ENCODE measurements at places on chromosomes 6 and 20.

- peaks cover 15% of the 10 kb centered on the region for H3K36me3 ChIP-seq
- H3K4me1 ChIP-seq: no peaks in the 10 kb centered on the region
- H3K27me3 ChIP-seq: no peaks in the 10 kb centered on the region
- no peak overlapping the region for H3K27ac ChIP-seq
- no peak overlapping the region for H3K4me3 ChIP-seq
Measured at GRCh38 chr6:88807622-88808021, 155.8 kb downstream of the RNGTT start.

DNA sequence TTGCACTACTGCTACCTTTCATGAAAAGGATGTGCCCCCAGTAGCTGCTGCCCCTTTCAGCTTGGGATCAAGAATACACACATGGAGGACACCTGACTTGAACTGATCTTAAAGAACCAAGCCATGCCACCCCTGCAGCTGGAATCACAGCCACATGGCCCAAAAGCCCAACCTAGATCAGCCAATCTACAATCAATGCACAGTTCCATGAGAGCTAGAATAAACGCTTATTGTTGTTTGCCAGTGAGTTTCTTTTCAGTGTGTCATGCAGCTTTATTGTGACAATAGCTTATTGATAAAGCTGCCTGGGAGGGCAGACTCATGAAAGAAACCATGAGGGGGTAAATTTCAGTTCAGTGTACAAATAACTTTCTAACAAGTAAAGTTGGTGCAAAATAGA, 397.7 kb downstream of the PTPRT start:
- no peak overlapping the region for H3K27ac ChIP-seq
- DNase-seq: no peak
- H3K4me3 ChIP-seq: no peak overlapping the region
- H3K4me1 ChIP-seq: peaks cover 8% of the 10 kb centered on the region
- H3K36me3 ChIP-seq: no peaks in the 10 kb centered on the region

DNA sequence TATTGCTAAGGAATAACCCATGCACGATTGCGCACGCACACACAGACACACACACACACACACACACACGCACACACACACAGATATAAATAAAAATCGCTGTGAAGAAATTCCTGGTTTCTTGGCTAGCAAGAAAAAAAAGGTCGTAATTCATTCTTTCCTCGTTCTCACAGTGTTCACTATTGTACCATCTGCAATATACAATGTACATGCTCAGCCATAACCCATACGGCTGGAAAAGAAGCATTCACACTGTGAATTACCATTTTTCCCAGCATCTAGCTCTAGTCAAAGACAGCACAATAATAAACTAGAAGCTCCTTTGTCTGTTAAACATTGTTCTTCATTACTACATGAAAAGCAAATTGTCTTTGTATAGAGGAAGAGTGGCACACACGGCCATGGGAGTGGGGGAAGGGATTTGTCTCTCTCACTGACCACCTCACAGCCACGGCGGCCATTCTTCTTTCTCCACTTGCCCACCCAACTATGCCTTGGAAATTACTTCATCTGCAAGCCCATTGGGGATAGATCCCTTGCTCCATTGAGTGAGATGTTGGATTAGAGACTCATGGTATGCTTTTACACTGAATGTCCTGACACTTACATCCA, 115.3 kb upstream of the ID4 start:
- no peak for DNase-seq
- H3K4me1 ChIP-seq: peaks cover 16% of the 10 kb centered on the region
- H3K27me3 ChIP-seq: peaks cover 8% of the 10 kb centered on the region
- H3K36me3 ChIP-seq: no peaks in the 10 kb centered on the region

- H3K27ac ChIP-seq: no peak overlapping the region
- H3K36me3 ChIP-seq: peaks cover 16% of the 10 kb centered on the region
- DNase-seq: no peak
Measured at GRCh38 chr6:160121981-160122380, 366 bp downstream of the SLC22A1 start.

DNA sequence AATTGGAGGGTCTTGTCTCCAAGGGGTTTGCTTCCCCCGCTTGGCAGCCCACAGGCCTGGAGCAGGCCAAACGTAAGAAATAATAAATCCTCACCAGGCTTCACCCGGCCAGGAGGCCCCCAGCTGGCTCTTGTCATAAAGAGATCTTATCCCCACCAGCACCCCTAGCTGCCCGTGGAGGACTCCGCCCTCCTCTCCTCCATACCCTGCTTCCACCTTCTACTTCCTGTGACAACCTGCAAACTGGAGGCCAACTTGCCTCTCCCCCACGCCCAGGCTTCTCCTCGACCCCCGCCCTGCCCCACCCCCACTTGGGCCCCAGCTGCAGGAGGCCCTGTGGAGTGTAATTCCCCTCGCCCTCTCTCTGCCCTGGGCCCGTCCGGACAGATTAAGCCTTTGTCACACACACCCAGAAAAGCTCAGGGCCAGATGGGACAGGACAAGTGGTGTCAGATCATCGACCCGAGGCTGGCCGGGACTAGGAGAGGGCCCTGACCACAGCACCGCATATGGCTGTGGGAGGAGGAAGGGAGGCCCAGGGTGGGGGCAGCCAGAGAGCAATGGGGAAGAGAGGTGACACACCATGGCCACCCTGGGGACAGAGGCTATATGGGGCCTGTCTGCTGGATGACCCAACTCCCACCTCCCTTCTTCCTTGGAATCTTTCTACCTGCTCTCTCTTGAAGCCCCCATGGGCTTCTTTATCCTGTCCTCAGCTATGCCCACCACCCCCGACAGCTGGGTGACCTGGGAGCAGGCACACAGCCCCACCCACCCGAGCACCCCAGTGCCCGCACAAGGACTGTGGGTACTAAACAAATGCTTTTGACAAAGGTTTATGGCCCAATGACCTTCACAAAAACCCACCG, 3.9 kb downstream of the NOL4L start:
- H3K36me3 ChIP-seq: no peaks in the 10 kb centered on the region
- H3K27me3 ChIP-seq: peaks cover 28% of the 10 kb centered on the region
- H3K27ac ChIP-seq: peak overlapping the region; percentile 93
- peaks cover 38% of the 10 kb centered on the region for H3K4me1 ChIP-seq

DNA sequence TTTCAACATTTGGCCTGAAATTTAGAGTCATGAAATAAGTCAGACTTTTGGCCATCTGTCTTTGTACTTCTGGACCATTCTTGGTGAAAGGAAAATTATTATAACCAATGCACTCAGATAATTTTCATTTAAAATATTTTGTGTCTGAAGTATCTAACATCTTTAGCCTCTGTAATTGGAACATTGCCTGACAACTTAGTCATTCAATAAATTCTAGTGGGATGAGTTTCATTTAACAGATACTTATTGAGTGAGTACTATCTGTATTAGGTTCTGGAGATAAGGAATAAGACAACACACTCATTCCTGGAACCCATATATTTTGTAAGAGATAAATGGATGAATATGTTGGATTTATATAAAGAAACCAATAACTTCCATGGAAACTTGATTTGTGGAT, 536.0 kb downstream of the BCKDHB start:
- H3K27ac ChIP-seq: no peak overlapping the region
- peaks cover 2% of the 10 kb centered on the region for H3K27me3 ChIP-seq
- no peak overlapping the region for H3K4me3 ChIP-seq
- H3K36me3 ChIP-seq: peaks cover 7% of the 10 kb centered on the region

- no peak for DNase-seq
- no peaks in the 10 kb centered on the region for H3K36me3 ChIP-seq
- no peak overlapping the region for H3K27ac ChIP-seq
- no peaks in the 10 kb centered on the region for H3K4me1 ChIP-seq
- peak overlapping the region; percentile 84 for H3K4me3 ChIP-seq
Measured at GRCh38 chr6:27228963-27229477, 18.5 kb upstream of the PRSS16 start.

GRCh38 chr20:1376007-1376406, 16.8 kb downstream of the FKBP1A start:
- H3K4me1 ChIP-seq: peaks cover 72% of the 10 kb centered on the region
- peak; percentile 20 for DNase-seq
- H3K36me3 ChIP-seq: no peaks in the 10 kb centered on the region
- peak overlapping the region; percentile 95 for H3K27ac ChIP-seq
- H3K27me3 ChIP-seq: no peaks in the 10 kb centered on the region

GRCh38 chr6:142943711-142944123, 1.3 kb downstream of the HIVEP2 start:
- peaks cover 9% of the 10 kb centered on the region for H3K4me1 ChIP-seq
- H3K4me3 ChIP-seq: peak overlapping the region; percentile 98
- H3K27me3 ChIP-seq: peaks cover 14% of the 10 kb centered on the region
- peak overlapping the region; percentile 92 for H3K27ac ChIP-seq
- DNase-seq: no peak

GRCh38 chr6:113281431-113281830, 575.7 kb upstream of the MARCKS start:
- no peak overlapping the region for H3K4me3 ChIP-seq
- H3K4me1 ChIP-seq: no peaks in the 10 kb centered on the region
- peaks cover 6% of the 10 kb centered on the region for H3K36me3 ChIP-seq
- no peak for DNase-seq
- H3K27ac ChIP-seq: no peak overlapping the region

DNA sequence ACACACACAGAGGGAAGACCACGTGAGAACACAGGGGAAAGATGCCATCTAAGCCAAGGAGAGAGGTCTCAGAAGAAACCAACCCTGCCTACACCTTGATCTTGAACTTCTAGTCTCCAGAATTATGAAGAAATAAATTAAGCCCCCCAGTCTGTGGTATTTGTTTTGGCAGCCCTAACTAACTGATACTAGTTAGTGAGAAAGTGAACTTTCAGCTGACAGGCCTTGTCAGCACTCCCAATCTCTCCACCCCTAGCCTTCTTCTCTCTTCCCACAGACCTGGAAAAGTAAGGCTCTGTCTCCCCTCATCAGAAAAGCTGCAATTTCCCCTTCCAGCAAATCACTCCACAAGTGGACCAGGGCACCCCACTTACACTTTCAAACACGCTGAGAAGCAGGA, 108.6 kb upstream of the CDYL start:
- no peak for DNase-seq
- H3K27me3 ChIP-seq: peaks cover 5% of the 10 kb centered on the region
- H3K36me3 ChIP-seq: peaks cover 4% of the 10 kb centered on the region
- no peak overlapping the region for H3K4me3 ChIP-seq
- H3K27ac ChIP-seq: no peak overlapping the region
- peaks cover 24% of the 10 kb centered on the region for H3K4me1 ChIP-seq

DNA sequence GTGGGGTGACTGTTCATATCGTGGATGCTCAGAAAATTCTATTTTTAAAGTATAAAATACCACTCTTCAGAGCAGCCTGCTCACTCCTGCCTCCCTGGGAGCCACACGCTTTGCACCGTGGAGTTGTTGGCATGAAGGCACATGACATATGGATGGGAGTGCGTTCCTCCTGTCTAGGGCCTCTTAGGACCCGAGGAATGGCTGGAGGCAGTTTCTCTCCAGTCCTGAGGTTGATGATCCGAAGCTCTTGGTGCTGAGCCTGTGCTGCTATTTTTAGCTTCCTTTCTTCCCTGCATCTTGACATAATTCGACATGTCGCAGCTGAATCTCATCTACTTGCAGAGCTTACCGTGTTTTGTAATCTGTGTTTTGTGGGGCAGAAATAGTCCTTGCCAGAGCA, 73.9 kb downstream of the PHACTR3 start:
- peaks cover 7% of the 10 kb centered on the region for H3K36me3 ChIP-seq
- peak overlapping the region; percentile 63 for H3K27ac ChIP-seq
- H3K27me3 ChIP-seq: peaks cover 14% of the 10 kb centered on the region
- H3K4me3 ChIP-seq: peak overlapping the region; percentile 74
- H3K4me1 ChIP-seq: peaks cover 43% of the 10 kb centered on the region

DNA sequence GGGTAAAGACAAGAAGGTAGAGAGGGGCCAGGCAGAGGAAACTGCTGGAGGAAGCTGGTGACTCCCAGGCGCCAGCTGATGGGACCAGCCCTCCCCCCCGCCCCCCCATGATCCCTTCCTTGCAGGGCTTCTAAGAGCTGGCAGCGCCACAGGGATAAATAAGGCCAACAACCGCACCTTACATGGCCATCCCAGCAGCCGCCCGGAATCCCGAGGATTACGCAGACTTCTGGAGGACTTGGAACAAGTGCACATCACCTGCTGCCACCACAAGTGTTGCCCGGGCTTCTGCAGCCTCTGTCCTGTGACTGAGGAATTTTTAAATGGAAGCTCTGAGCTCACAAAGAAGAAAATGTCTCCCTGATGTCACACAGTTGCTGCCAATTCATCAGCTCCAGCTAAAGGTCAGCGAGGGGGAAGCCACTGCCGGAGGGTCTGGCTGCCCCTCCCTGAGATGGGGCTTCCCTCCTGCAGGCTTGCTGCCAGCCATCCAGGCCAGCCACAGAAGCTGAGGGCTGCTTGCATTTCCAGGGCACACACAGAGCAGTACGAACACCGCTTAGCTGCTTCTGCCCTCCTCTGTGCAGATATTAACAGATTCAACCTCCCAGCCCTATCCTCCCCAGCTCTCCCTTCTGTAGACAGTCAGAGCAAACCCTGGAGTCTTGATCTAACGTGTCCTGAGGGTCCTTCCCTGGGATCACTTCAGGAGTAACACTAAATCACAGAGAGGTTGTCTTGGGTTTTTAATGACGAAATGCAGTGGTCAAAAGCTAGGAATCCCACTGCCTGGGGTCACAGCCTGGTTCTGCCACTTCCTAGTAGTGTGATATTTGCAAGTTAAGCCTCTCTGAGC, 38.6 kb upstream of the PIM1 start:
- H3K4me3 ChIP-seq: no peak overlapping the region
- H3K27me3 ChIP-seq: peaks cover 6% of the 10 kb centered on the region
- no peaks in the 10 kb centered on the region for H3K36me3 ChIP-seq
- DNase-seq: no peak
- H3K4me1 ChIP-seq: peaks cover 4% of the 10 kb centered on the region
- H3K27ac ChIP-seq: no peak overlapping the region

DNA sequence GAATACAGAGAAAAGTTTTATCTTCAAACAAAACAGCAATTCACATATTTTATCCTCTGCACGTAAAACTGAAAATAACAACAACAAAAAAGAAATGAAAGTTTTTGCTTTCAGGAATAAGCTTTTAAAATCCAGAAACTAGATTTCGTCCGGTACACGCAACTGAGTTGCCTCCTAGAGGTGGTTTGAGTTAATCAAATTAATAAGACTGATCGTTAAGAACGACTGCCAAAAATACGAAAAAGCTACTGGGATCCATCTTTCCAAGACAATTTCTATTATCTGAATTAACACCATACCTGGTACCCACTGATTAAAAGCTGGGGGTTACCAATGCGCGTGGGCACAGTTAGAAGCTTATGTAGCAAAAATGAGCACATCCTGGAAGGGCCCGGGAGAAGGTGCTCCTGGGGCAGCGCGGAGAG, 669 bp downstream of the PDCD2 start:
- H3K36me3 ChIP-seq: no peaks in the 10 kb centered on the region
- H3K4me1 ChIP-seq: peaks cover 7% of the 10 kb centered on the region
- H3K27ac ChIP-seq: peak overlapping the region; percentile 82
- no peaks in the 10 kb centered on the region for H3K27me3 ChIP-seq
- peak overlapping the region; percentile 97 for H3K4me3 ChIP-seq

DNA sequence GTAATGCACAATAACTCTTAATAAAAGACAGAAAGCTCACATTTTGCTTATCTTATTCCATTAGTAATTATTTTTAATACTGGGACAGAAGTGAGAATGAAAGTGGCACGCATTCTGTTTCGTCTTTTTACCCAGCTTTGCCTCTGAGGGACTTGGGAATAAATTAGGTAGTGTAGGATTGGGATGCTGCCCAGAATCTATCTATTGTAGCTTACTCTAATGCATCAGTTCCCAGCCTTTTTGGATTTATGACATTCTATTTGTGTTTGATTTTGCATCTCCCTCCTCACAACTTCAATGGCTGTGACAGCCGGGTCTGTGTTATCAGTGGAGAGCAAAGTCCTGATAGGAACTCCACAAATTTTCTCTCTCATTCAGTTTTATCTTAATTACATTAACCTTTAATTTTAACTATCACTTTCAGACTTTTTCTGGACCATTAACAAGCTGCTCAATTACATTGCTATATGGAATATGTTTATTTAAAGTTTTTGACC, 62.9 kb upstream of the TULP4 start:
- DNase-seq: no peak
- peaks cover 33% of the 10 kb centered on the region for H3K4me1 ChIP-seq
- no peak overlapping the region for H3K4me3 ChIP-seq
- H3K36me3 ChIP-seq: peaks cover 4% of the 10 kb centered on the region
- H3K27me3 ChIP-seq: no peaks in the 10 kb centered on the region
